Stimulated activated CD4-positive, alpha-beta T cell treated with anti-CD3 and anti-CD28 coated beads, TNF-alpha, amount 100 ng/mL, for 4 hours (primary cell): ENCODE measurements at places on chromosomes 1 and 21.

DNA sequence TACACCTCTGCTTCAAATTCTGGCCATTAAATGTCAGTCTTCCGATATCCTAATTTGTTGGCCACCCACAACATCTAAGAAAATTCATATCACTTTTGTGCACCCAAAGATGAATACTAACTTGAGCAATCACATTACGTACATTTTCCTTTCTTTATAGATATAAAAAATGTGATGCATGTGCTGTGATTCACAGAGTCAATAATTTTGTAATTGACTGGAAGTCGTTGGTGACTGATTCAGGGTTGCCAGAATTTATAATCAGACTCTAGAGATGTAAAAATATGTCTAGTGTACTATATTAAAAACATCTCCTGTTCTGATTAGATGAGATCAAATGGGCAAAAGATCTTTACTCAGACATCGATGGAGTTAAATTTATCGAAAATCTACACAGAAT is 150.0 kb upstream of the KCTD3 start:
- no peak for DNase-seq

DNA sequence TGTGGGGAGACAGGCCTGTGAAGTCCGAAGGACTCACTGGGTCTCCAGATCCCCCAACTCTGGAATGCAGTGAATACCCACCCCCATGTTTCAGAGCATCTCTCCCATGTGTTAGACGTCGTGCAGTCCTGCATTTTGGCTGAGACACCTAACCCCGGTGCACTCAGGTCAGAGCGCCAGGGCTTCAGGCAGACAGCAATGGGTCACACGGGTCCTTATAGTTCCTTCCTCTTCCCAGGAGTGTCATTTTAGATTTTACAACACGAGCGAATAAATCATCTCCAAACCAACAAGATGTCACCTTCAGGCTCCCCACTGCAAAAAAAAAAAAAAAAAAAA is 5.1 kb downstream of the PRRX1 start:
- DNase-seq, result no peak

DNA sequence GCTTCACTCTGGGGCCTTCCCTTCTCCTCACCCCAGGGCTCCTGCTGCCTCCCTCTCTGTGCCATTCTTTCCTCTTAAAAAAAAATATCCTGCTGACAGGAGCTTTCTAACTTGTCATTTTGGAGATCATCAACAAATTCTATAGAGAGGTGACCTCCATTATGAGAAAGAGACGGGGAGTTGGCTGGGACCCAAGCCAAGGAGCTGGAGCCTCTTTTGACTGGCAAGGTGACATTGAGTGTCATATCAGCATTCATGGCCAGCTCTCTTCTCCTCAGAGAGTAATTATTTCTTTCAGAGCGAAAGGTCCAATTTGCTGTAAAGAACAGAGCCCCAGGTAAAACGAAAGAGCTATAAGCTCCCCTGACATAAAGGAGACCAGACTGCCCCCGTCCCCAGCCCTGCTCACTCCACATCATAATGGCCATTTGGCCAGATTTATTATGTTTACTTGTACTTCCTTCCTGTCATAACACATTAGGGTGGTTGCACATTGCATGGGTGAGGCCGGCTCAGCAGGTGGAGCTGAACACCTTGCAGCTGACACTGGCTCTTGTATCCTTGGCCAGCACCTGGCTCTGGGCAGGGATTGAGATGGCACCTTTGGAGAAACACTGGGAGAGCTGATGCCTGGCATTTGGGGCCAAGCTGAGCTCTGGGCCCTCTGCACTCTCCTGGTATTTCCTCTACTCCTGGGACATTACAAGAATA is 404.0 kb upstream of the VAMP3 start:
- no peak for DNase-seq

- no peak for DNase-seq
Measured at GRCh38 chr1:224432672-224433040, 1.9 kb downstream of the WDR26 start.

- no peak for DNase-seq
Measured at GRCh38 chr1:51520700-51521248, 1.7 kb upstream of the EPS15 start.

DNA sequence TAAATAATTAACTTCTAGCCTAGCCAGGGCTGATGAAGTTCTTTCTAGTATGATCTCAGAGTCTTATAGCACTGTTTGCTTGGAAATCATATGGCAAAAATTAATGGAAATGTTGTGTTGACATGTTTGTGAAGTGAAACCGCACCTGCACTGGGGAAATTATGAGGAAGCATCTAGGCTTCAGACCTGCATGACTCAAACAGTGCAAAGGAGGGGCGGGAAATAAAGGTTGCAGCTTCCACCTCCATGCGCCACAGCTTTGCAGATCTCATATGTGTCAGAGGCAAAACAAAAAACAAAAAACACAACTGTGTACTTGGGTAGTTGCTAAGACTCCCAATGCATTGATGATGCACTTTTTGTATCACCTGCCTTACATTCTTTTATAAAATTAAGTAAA is 1080.6 kb downstream of the PLA2G4A start:
- no peak for DNase-seq

DNA sequence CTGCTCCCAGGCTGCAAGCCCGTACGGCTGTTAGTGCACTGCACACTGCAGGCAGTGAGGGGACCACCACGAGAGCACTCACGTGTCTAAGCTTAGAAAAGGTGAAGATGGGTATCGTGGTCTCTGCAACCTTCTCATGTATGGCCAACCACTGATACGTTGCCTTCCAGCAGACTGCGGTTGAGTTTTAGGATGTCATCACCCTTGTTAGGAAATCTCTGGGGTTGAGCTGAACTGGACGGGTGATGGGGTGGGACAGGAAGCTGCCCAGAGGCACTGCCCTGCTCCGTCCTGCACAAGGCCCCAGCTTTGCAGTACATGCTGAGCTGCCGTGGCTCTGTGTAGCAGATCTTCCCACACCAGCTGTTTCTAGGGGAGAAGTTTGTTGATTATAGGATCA is 43.3 kb downstream of the FAAP20 start:
- DNase-seq, result no peak

DNA sequence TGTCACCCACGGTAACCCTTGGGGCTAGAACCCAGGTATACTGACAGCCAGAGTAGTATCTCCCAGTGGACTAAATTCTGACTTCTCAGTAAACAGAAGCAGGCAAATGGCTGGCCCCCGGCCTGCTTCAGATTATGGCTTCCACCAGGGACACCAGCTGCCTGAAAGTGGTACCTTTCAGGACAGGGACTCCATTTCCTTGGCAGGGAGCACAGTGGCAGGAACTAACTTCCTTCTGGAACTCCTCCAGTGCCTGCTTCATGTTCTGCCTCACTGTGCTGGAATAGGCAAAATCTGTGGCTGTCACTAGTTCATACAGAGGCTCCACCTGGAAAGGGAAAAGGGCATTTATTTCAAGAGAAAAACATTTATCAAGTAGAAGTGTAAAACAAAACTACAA is 32.7 kb downstream of the C8B start:
- DNase-seq, result no peak

GRCh38 chr1:85461216-85461918 is 3.6 kb downstream of the DDAH1 start:
- no peak for DNase-seq

- no peak for DNase-seq
Measured at GRCh38 chr1:231233735-231234417, 7.1 kb upstream of the GNPAT start.

DNA sequence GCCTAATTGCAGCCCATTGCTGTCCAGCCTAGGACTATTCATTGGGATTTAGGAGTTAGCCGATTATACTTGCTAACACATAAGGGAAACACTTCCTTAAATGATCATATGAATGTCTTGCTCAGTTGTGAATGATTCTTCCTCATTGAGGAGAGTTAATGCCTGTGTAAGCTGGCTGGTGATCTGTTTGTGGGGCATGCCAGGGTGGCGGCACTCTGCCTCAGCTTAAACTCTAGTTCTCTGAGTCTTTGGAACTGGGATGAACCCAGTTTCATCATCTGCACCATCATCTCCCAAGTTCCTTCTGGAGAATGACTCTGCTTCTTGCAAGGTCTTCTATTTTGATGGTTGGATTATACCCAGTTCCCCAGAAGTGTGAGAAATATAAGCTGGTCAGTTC is 23.9 kb upstream of the SLAMF6 start:
- DNase-seq, result no peak

DNA sequence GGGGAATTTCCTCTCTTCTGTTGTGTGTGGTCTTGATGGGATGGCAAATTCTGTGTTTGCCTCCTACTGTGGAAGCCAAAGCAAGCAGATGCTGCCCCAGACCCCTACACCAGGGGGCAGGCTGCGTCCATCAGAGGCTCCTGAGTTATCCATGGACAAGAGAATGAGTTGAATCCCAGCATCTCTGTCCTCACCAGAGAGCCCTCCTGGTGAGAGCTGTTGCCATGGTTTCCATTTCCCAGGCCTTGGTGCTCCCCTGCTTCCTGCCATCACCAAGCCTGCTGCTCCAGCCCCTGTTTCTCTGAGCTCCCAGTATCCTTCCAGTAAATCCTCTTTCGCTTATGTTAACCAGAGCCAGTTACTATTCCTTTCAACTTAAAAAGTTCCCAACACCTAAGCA is 20.4 kb upstream of the GNG12 start:
- no peak for DNase-seq

DNA sequence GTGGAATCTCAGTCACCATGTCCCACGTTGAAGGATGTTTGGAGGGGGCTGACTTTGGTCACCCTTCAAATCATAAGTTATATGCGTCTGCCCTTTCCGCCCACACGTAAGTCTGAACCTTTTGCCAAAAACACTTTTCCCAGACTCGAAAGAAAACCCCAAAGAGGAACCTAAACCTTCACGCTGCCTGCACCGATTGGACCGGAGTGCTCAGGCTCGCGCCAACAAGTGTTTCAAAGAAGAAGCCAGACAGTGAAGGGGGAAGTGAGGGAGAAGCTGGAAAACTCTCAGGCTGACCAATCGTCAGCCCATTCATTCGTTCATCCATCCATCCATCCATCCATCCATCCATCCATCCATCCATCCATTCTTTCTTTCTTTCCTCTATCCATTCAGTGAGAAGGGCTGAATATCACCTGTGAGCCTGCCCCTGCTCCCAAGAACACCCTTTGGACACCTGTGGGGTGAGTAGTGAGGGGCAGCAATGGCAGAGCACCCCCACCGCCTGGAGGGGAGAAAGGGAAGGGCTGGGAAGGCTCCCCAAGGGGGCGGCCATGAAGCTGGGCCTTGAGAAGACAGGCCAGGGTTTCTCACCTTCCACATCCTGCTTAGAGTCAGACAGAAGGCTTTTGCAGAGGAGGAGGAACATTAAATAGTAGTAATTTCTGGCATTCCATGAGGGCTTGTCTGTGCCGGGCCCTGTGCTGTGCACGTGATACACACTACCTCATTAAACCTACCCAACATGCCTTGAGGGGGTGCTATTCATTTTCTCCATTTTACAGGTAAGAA is 27.1 kb upstream of the RUNX3 start:
- DNase-seq, result no peak

- DNase-seq, result no peak
Measured at GRCh38 chr1:248589334-248589733, 8.2 kb downstream of the OR2T10 start.

DNA sequence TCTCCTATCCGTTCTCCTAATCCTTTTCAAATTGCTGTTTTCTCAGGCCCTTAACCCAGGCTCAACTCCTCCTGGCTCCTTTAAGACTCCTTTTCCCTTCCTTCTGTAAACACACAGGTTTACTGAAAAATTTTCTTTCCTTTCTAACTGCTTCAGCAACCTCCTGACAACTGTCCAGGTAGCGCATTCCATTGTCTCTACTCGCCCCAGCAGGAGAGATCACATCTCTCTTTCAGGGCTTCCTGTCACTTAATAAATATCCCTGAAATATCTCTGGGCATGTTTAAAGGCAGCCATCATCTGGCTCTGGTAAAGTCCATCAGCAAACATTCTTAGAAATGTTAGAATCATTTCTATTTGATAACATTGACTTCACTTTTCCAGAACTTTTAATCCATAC is 211.2 kb upstream of the PTBP2 start:
- no peak for DNase-seq

GRCh38 chr1:177811429-177811828 is 158.4 kb downstream of the SEC16B start:
- no peak for DNase-seq

DNA sequence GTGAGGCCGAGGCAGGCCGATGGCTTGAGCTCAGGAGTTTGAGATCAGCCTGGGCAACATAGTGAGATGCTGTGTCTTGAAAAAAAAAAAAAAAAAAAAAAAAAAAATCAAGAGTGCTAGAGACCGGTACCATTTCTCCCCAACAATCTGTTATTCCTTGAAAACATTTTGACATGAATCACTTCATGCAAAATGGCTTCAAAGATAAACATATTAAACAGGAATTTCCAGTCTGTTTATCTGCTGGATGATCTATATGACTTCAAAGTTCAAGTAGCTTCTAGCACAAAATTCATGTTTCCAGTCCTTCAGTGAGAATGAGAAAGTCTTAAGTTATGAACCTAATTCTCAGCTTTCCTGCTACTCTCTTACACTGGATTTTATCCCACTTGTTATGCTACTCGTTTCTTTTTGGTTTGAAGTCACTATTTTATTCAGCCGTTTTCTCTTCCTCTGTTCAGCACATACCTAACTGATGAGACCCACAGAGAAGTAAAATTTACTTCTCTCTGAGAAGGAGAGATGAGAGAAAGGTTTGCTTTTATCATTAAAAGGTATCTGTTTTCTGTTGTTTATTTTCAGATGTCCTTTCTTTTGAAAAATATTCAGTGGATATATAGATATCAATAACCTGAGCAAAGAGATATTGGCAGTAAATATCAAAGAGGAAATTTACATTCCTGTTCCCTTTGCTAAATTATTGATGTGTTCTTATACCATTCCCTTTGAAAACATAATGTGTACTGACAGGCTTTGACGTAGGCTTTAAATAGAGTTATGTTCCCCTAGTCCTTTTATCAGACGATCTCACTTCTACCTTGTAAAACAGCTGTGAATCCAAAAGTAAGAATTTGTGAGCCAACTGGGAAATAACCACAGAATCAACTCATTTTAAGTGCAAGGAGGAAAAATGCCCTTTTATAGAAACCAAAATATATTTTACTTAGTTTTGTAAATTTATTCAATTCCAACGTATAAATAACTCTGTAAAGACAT is 38.2 kb downstream of the CD46 start:
- no peak for DNase-seq

- no peak for DNase-seq
Measured at GRCh38 chr1:100581096-100581705, 43.3 kb downstream of the GPR88 start.

- no peak for DNase-seq
Measured at GRCh38 chr1:25245809-25246599, 1.2 kb downstream of the RSRP1 start.
